Hippocampal formation (tissue), 2 donors: ENCODE measurements at places on chromosomes 6 and 20.

DNA sequence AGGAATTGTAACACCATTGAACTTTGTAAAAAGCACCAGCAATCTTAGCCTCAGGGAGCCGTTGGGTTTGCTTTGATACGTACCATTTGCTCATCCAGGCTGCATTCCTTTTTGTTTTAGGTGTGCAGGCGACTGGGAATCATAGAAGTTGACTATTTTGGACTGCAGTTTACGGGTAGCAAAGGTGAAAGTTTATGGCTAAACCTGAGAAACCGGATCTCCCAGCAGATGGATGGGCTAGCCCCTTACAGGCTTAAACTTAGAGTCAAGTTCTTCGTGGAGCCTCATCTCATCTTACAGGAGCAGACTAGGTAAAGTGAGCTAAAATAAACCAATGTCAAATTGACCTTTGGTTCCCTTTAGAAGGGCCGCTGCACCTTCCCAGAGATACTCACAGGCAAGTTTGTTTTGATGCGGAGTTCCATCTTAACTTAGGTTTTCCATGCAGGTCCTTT is 1.6 kb downstream of the MYLIP start:
- no peak for DNase-seq

DNA sequence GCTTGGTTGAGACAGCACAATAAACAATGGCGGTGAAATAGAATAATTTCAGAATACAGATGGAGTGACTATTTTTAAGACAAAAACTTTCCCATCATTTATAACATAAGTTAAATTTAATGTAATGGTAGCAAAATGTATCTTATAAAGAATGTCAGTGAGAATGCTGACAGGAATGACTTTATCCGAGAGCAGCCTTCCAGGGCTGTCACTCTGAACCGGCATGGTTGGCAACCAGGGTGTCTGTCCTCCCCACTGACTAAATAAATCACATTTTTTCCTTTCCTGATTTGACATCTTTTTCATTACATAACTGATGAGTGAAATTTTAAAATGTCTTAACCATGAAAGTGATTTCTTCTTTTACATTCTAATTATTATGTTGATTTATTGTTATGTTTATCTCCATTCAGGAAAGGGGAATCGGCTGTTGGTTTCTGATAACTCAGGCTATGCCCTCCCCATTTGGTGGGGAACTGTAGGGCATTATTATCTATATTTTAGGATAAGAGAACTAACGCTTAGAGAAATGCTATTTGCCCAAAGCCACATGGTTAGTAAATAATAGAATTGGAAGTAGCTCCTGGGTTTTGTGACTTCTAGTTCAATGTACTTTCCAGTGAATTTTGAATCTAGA is 109.2 kb upstream of the OGFRL1 start:
- DNase-seq = no peak

DNA sequence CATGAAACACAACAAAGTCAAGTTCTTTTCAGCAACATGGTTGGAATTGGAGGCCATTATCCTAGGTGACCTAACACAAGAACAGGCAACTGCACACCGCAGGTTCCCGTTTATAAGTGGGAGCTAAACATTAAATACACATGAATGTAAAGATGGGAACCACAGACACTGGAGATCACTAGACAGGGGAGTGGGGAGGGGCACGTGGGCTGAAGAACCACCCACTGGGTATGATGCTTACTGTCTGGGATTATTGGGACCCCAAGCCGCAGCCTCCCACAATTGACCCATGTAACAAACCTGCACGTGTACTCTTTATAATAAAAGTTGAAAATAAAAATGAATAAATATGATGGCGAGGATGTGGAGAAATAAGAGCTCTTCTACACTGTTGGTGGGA is 8.6 kb upstream of the RAET1G start:
- DNase-seq = no peak

DNA sequence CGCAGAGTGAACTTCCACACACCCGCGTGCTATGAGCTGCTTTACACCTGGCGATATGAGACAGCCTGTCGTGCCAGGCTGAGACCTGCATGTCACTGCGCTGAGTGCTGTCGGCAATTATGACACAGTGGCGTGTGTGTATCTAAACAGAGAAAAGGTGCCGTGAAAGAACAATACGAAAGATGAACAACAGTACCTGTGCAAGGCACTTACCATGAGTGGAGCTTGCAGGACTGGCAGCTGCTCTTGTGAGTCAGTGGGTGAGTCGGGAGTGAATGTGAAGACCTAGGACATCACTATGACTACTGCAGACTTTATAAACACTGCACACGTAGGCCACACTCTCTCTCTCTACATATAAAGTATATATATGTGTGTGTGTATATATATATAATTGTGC is 68.5 kb upstream of the DUSP22 start:
- no peak for DNase-seq

DNA sequence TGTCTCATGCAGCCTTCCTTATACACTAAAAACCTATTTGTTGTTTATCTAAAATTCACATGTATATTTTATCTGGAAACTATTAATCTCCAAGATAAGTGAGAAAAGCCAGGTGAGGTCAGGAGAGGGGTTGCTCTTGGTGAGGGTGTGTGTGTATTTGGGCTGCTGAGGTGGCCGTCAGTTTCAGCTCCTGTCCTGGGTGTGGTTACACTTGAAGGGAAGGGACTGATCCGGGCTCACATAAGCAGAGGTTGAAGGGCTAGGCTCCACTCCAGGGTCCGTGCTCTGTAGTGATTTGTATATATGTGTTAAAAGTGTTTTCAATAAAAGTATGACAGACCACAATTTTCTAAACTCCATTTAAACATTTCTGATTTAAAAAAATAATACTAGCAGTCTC is 13.5 kb upstream of the SNAI1 start:
- no peak for DNase-seq

- no peak for DNase-seq
Measured at GRCh38 chr6:130794738-130795137, 32.5 kb upstream of the SMLR1 start.
